ENCODE measurements at places on chromosomes 6 and 20. TPM values are rescaled to one million over a fixed set of nuclear protein-coding genes. Genes with fewer than 3 reads are reported as not detected.

Gene RBM24
- total RNA-seq: 7.9 TPM

Gene PRSS35
- total RNA-seq: not detected

Gene XRN2
- 98.7 TPM for total RNA-seq

Gene GPR6
- not detected for total RNA-seq

Gene SPATA2
- total RNA-seq: 7.8 TPM

Gene CCN5
- 27.5 TPM for total RNA-seq

Gene SEMG1
- not detected for total RNA-seq

Gene MLIP
- not detected for total RNA-seq

Gene OGFR
- 45.2 TPM for total RNA-seq
